ENCODE measurements at places on chromosomes 2 and 18. TPM values are rescaled to one million over a fixed set of nuclear protein-coding genes. Genes with fewer than 3 reads are reported as not detected.

GRCh38 chr2:100984892-100985307 lies 17.2 kb upstream of the RPL31 start:
- no peak overlapping the region for H3K4me3 ChIP-seq
- H3K27ac ChIP-seq, result no peak overlapping the region
- DNase-seq, result peak; percentile 77
- no peaks in the 10 kb centered on the region for H3K36me3 ChIP-seq
- no peaks in the 10 kb centered on the region for H3K27me3 ChIP-seq

The EML6 gene
- 1.5 TPM for total RNA-seq

GRCh38 chr2:118774458-118775133 lies 72.9 kb downstream of the EN1 start:
- peak overlapping the region; percentile 27 for H3K4me3 ChIP-seq
- H3K27ac ChIP-seq, result no peak overlapping the region
- DNase-seq, result peak; percentile 29
- peaks cover 57% of the 10 kb centered on the region for H3K27me3 ChIP-seq
- no peaks in the 10 kb centered on the region for H3K36me3 ChIP-seq

The HIBCH gene
- 10.0 TPM for total RNA-seq

DNA sequence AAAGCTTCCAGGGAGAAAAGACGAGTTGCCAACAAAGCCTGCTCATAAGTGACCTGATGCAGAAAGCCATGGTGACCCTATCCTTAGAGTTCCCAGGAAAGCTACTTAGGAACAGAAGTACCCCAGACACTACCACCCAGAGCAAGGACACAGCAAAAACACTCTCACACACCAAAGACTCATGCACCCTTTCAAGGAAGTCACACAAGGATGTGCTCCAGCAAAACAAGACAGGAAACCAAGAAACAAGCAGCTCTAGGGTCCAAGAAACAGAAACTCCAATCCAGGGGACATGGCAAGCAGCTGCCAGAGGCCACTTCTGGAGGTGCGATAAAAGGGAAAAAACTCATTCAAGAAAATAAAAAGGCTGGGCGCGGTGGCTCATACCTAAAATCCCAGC lies 5.7 kb downstream of the KIF1A start:
- H3K4me1 ChIP-seq, result peaks cover 7% of the 10 kb centered on the region
- peaks cover 25% of the 10 kb centered on the region for H3K27me3 ChIP-seq
- no peaks in the 10 kb centered on the region for H3K36me3 ChIP-seq
- no peak overlapping the region for H3K27ac ChIP-seq

Data from transverse colon (tissue), 4 donors.